ENCODE measurements at places on chromosomes 7 and 10. TPM values are rescaled to one million over a fixed set of nuclear protein-coding genes. Genes with fewer than 3 reads are reported as not detected.

- DNase-seq, result peak; percentile 58
Measured at GRCh38 chr10:15370856-15371701, at the start of gene FAM171A1. FAM171A1 (minus strand) TSS chr10:15371289; CDS start chr10:15371052, 237 bp downstream.

DNA sequence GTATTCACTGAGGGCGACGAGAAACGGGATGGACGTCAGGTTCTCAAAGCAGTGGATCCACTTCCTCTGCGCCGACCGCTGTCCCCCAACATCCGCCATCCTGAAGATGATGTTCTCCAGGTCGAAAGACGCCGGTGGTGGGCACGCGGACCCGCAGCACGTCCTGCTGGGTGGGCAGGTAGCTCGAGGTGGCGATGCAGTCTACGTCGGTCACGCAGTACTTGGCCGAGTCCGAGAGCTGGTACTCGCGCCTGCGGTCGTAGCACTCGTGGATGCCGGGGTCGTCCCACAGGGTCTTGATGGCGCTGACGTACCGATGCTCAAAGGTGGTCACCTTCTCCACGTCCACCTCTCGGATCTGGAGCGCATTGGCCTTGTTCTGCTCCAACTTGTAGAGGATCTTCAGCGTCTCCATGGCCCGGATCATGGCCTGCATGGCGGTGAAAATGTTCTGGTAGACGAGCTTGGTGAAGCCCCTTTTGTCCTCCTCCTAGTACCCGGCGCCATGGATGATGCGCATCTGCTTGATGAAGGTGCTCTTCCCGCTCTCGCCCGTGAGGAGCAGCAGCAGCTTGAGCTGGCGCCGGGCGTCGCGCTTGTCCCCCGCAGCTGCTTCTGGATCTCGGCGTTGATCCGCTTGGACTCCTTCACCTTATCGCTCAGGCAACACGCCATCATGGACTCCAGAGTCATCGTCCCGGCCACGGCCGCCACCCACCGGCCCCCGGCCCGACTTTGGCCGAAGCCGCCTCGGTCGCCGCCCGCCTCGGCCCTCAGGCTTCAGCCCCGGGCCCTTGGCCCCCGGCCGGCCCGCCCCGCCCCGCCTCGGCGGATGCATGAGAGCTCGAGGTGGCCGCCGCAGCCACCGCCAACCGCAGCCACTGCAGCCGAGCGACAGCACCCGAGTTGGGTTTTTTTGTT, 122.9 kb upstream of the KCTD7 start:
- peak; percentile 14 for DNase-seq

DNA sequence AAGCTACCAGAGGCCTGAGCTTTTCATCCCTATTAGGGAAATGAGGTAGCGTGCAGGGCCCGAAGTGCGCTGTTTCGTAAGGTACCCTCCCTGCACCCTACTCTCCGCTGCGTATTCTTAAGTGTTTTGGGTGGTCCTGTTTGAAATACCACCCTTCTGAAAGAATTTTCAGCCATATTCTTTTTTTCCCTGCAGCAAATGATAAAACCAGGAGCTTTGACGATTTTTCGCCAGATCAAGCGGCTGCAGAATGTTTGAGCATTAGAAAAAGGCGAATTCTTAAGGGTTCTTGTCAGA, 1.2 kb downstream of the RSBN1L start:
- DNase-seq, result no peak

GRCh38 chr10:101012525-101013364, 13.1 kb downstream of the LZTS2 start:
- DNase-seq, result peak; percentile 64

DNA sequence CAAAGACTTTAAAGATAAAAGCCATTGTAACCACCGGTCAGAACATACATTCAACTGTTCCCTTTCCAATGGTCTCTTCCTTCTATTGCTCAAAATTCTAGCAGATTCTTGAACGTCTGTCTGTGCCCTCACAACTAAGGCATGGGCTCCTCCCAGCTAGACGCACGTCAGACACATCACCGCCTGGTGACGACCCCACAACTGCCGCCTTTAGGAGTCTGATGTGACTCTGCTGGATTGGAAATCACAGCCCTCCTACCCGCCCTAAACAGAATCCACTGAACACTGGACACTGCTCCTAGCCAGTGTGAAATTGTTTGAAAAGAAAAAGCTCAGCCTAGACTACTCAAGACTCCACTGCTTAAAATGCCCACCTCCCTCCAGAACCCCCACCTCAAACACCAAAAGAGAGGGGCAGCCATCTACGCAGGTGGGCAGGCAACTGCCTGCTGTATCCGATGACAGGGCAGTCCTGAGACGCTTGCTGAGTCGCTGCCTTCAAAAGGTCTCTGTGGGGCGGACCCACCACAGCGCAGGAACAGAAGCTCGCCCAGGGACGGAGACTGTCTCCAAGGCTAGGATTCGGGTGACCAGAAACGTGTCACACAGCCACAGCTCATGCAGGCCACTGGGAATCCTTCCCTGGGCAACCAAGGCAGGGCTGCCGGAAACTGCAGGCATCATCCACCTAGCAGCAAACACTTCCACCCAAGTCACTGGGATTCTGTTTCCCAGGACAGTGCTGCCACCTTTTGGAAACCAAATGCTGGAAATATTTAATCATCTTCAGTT, 34.7 kb downstream of the GSDME start:
- no peak for DNase-seq

DNA sequence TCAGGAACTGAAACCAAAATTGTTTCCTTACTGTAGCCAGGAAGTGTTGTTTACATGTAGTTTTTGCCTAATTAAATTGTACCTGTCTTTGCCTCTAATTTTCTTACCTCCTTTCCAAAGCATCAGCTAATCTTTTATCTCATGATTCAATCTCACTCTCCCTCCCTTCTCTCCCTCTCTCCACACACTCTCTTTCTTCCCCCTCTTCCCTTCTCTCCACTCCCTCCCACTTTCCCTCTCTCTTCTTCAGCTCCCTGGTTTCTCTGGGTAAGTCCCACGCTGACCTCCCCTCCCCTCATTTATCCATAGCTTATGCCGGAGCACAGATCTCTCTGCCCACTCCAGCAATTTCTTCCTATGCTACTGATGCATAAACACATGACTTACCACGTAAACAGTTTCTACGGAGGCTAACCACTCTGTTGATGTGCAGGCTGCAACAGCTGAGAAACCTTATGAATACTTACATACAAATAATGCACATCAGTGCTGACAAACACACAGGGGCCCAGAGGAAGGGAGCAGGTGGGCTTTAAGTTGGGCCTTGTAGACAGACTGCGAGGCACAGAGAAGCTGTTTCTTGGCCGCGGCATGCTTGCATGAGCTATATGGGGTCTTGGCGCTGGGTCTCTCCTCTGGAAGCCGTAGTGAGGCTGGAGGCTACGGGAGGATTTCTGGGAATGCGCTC, 174.4 kb upstream of the PLXNA4 start:
- no peak for DNase-seq

DNA sequence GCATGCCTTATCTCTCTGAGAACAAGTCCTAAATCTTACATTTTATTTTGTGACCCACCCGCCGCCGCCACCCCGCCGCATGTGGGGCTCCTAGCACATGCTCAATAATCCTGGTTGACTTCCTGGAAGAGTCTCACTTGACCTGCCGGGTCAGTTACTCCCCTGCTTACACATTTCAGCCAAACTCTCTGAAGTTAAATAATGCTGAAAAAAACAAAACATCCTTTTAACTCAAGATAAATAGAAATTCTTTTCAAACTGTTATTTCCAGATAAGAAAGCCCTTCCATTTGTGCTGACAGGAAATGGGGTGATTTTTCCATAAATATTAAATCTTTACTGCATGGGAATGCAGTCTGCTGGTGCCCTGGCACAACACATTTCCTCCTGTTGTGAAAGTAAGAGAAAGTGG, 123.5 kb downstream of the ABLIM1 start:
- DNase-seq, result no peak

DNA sequence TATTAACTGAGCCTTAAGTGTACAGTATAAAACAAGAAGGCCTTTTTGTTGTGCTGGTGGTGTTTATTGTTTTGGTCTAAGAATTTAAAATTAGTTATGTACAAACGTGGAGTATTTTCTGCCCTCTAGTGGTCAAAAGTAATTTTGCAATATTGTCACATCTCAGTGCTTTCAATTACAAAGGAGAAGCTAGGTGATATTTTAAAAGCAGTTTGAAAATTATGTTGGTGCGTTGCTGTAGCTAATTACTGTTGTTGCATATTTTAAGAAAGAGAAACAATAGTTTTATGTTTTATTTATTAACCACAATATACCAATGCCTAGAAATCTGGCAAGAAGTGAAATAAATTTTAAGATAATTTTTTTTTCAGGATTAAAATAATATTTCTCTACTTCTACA, 11.4 kb downstream of the NPVF start:
- DNase-seq, result no peak

DNA sequence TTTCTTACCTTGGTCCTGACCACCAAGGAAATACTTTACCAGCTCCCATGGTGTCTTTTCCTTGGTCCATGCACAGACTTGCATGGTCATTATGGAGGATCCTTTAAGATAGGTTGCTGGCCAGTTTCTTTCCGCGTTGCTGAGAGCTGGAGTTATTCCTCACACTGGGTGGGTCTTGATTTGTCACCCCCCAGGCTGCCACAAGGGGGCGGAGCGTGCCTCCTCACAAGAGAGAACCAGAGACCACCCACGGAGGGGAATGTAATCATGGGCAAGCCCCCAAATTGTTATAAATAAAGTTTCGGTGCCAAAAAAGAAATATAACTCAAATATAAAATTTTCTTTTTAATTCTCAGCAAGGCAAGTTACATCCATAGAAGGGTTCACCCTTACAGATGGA, 10.5 kb upstream of the TRIM24 start:
- peak; percentile 17 for DNase-seq

DNA sequence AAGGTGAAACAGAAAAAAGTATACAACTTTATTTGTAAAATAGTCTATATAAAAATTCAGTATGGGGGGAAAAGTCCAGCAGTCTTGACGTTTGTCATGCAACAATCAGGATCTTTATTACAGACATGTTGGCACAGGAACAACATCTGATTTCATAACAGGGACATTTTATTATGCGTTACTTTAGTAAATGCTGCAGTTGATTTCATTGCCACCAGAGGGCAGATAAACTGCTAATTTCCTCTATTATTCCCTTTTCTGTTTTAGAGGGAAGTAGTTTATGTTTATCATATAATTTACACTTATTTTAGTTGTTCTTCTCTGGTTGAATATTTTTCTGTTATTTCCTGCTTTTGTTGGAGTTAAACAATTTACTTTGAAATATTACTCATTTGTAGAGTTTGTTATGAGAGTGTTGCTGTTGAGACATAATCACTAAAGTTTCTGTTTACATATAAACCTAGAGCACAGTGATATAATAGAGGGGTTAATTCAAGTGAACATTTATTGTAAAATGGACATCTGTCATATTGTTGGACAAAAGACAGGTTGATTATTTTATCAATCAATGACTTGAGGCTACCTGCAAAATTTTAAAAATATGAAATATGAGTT, 3.3 kb downstream of the PLXDC2 start:
- DNase-seq, result no peak

- no peak for DNase-seq
Measured at GRCh38 chr7:21260939-21261338, 166.9 kb upstream of the SP4 start.

DNA sequence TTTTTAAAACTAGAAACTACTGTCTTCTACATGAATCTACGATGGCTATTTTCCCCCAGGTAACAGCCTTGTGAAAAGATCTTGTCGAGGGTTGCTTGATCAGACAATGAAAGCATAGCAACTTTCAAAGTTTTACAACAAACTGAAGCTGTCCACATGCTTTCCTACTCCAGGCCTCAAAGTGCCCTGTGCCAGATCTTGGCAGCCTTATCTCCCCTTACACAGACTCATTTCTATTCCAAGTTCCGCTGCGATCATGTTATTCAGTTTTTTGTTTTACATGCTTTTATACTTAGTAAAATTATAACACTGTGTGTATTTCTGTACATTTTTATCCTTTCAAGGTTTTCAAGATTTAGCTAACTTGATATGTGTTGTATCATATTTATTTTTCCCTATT, 661.7 kb upstream of the SORCS1 start:
- no peak for DNase-seq

DNA sequence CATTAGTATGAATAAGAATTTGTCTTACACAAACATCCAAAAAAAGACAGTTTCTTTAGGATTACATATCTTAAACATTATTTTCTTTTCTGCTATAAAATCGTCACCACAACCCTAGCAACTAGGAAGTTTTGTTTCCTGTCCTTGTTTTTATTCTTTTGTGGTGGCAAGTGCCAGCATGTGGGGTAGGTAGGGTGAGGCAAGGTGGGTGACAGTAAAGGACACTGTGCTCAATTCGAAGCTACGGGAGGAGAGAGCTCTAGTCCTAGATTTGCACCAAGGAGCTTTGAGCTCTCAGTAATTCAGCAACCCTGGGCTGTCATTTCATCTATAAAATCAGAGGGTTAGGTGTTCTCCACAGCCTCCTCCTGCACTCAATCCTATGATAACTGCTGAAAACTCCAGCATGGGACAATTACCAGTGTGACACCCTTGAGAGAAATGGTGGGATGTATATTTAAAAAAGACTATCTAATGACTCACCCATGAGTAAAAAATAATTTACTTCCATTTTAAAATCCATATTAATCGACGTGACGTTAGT, 187.1 kb downstream of the FAM107B start:
- no peak for DNase-seq

- no peak for DNase-seq
Measured at GRCh38 chr7:139192014-139192706, 38.9 kb upstream of the UBN2 start.

- DNase-seq, result no peak
Measured at GRCh38 chr10:5467207-5467535, 32.2 kb downstream of the CALML5 start.

DNA sequence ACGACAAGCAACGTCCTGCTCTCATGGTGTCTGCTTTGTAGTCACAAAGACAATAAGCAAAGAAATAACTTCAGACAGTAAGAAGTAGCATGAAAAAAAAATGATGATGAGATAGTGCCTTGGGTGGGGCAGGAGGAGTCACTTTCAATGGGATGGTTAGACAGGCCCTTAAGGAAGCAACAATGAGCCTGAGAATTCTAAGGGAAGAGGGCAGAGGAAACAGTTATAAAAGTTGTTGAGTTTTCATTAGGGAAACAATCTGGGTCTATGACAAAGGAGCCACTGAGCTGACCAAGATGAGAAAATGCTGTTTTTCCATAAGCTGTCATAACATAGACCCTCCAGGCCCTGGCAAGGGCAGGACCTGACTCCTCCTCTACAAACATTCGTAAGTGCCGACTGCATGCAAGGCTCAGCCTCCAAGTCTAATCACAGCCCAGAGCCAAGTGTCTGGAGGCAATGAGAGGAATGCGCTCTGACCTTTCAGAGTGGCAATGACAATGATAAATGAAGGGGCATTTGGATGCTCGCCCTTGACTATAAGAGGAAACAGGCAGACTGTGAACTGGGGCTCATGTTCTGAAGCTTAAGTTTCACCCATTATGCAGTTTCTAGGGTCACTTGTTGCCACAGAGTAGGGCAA, 43.7 kb downstream of the PPP1R3C start:
- no peak for DNase-seq

DNA sequence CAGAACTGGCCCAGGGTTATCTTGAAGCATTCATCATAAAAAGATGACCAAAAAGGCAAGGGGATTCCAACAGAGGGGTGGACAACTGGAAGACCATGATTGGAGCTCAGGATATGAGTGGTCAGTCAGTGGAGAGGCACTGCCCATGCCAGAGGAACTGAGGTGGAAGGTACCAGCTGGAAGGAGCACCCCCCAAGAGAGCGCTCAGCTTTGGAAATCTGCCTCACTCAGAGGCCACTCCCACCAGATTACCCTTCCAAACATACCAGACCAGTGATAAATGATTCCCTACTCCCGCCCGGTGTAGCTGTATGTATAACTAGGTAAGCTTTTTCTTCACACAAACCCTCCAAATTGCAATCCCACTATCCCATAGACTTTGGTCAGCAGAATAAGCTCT, 257.0 kb upstream of the SLC26A5 start:
- no peak for DNase-seq

SPDYE5 gene
- not detected for total RNA-seq

OR2A5 gene
- not detected for total RNA-seq

CREB3L2 gene
- 28.9 TPM for total RNA-seq

SMO gene
- total RNA-seq, result 1.7 TPM

CTBP2 gene
- total RNA-seq, result 3.1 TPM

Measured in T-cell (primary cell).